Activated CD4-positive, alpha-beta T cell treated with anti-CD3 and anti-CD28 coated beads for 36 hours (primary cell): ENCODE measurements at places on chromosomes 16 and 17. TPM values are rescaled to one million over a fixed set of nuclear protein-coding genes. Genes with fewer than 3 reads are reported as not detected.

GRCh38 chr16:29811896-29812665 is at the start of gene PRRT2:
Gene PRRT2, plus strand, starts transcription at chr16:29812193. Its CDS starts 862 bp downstream, at chr16:29813055.
- peak; percentile 77 for DNase-seq

DNA sequence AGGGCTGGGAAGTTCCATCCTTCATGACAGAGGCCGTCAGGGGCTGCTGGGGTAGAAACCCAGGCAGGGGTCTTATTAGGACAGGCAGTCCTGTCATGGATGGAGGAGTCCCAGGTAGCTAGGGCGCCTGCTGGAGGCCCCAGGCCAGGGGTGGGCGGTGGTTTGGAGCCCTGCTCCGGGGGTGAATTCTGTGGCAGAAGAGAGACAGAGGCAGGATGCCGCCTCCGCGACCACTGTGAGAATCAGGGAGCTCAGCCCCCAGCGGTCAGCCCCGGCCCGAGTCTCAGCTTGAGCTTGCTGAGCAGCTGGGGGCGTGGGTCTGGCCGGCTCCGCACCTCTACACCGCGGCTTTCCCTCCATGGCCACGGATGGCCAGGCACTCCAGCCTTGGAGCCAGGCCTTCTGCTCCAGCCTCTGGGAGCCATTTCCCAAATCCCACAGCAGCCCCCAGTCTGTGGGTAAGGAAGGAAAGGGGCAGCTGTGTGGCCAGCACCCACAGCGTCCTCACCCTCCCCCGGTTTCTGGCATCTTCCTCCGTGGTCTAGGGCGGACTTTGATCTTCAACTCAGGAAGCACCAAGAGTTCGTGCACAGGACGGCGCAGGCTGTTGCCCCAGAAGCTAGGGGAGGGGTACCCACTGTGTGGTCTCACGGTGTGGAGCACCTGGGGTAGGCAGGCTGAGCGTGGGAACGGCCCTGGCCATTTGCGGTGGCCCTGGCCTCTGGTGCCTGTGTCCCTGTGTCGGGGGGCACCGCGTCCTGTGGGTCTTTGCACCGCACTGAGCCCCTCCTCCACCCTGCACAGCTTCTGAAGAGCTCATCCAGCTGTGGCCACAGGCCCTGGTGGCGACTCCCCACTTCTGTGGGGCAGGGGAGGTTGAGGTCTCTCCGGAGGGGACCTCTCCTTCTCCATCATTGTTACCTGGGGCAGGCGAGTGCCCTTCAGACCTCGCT is 14.1 kb downstream of the CD7 start:
- peak; percentile 59 for DNase-seq

DNA sequence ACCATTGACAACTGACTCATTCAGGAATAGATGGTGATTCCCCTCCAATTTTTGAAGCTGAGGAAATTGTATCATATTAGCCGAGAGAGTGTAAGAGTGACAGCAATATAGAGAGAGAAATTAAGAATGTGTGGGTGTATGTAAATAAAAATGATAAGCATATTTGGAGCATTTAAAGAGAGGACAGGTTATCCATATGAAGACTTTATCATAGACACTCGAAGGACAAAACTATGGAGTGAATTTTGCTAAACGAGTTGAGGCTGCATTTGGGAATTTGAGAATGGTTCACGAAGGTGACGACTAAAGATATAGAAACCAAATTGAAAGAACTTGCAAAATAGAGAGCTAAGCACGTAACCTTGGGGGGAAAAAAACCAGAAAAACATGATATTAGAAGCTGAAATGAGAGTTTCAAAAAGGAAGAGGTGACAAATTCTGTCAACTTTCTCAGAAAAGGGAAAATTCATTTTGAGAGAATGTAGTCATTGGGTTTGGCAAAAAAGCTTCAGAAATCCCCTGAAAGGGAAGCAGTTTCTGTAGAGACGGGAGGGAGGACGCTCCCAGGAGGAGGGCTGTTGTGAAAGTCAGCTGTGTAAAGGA is 129.7 kb downstream of the KCNJ2 start:
- peak; percentile 8 for DNase-seq

DNA sequence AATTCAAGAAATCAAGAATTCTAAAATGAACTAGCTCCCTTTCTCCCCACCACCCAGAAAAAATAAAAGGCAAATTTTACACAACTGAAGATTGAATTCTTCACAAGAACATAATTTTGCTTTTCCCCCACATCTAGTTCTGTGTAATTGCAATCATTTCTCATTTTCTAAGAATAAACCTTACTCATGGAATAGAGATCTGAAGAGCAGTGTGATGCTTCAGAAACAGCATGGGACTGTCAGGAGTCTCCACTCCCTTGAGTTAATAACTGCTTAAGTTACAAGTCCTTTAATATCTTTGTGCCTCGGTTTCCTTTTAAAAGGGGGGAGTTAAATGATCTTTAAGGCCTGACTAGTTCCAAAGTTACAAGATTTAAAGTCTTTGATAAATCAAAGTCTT is 53.7 kb downstream of the CACNG1 start:
- no peak for DNase-seq

GRCh38 chr17:33689725-33690124 is 396.6 kb upstream of the ASIC2 start:
- DNase-seq: no peak

Gene MYOCD
- not detected for total RNA-seq

DNA sequence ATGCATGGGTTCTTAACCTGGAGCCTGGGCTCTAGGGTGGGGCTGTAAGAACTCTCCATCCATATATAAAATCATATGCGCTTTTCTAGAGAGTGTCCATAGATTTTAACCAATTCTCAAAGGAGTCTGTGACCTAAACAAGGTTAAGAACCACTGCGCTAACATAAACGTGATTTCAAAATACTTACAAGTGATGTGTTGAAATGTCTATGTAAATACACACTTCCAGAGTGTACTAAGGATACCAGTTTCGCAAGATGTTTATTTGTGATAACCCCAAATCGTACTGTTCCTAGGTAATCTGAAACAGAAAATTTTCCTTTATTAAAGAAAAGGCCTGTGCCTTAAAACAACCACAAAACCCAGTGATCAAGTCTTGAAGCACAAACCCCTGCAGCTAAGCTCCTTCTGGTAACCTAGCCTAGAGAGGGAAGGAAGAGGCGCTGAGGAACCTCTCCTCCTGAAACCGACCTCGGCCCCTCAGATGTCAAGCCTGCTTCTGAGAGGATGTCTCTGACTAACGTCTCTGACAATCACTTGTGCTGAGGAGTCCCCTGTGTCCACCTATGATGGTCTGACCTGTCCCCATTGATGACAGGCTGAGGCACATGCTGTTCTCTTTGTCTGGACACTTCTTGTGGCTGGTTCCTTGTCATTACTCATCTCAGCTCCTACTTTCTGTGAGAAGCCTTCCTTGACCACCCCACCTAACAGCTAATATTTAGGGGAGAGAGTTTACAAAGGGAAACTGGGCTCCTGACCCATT is 32.2 kb downstream of the SNN start:
- no peak for DNase-seq

Gene TBC1D16
- 8.3 TPM for total RNA-seq

Gene MYH1
- not detected for total RNA-seq

DNA sequence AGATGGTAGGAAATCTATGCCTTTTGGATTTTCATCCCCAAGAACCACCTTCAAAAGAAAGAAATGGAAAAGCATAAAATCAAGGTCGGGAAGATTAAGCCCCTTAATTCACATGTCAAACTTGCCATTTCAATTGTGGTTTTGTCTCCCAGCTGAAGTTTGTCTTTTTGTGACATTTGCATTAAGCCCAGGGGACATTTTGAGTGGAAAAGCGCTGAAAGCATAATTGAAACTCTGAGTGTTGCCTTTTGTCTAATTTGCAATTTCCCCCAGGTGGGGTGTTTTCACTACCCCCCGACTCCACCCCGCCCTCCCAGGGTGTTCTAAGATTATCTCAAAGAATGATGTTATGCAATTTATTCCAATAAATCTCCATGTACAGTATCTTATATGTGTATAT is 396.2 kb downstream of the CDH13 start:
- no peak for DNase-seq

Gene KRTAP1-5
- not detected for total RNA-seq

Gene SPHK1
- total RNA-seq: 7.4 TPM

DNA sequence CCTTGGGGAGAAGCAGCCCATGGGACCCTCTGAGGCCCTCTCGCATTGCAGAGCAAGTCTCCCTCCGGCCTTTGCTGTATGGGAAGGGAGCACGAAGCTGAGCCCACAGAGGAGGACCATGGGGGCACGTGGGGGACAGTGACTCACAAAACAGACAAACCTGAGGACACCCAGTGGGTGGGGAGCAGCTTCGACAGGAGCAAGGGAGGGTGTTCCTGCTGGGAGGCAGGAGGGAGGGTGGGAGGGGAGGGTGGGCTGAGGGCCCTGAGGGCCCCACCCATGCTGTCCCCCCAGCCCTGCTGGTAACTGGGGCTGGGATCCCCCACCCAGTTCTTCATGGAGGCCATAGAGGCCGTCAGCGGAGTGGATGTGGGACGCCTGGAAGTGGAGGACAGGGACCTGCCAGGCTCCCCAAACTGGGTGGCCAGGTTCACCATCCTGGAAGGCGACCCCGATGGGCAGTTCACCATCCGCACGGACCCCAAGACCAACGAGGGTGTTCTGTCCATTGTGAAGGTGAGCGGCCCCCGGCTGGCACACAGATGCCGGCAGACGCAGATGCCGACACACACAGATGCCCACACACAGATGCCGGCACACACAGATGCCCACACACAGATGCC is 12.5 kb downstream of the SLC22A31 start:
- no peak for DNase-seq

DNA sequence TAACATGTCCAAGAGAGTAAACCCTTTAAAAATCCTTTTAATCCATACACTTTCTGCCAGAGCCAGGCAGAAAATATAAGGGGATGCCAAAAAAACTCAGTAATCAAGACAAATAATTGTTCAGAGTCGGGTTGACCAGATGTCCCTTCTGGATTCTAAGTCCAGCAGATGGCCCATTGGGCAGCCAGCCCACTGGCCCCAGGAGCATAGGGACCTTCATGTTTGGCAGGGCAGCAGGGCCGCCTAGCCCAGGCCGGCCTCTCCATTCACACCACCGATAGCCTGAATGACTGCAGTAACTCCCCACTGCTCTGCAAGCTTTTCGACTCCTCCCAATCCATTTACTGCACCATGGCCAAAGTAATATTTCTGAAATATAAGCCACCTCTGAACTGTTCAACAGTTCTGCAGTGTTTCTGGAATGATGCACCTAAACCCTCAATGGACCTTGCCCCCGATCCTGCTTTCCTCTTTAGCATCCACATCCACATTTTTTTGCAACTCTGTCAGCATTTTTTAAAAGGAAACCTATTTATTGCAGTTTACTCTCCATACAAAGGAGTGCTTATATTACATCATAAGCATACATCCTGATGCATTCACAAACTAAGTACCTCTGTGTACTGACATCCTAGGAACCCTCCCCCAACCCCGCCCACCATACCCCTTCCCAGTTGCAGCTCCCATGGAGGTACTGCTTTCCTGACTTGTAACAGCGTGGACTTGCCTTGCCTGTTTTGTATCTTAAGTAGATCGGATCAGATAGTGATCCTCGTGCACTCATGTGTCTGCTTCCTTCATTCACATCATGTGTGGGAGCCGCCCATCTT is 46.4 kb downstream of the LDHD start:
- DNase-seq: no peak

DNA sequence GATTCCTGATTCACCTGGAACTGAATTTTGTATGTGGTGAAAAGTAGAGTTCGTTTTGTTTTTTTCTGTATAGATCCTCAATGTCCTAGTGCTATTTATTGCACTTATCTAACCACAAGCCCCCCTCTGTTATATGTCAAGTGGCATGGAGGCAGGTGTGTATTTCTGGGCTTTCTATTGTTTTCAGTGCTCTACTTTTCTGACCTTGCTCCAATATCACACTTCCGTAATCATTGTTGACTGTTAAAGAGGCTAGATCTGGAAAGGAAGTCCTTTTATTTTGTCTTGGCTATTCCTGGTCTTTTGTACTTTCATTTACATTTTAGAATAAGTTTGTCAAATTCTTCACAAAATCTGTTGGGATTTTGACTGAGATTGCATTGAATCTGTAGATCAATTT is 26.8 kb upstream of the FBXO47 start:
- no peak for DNase-seq

DNA sequence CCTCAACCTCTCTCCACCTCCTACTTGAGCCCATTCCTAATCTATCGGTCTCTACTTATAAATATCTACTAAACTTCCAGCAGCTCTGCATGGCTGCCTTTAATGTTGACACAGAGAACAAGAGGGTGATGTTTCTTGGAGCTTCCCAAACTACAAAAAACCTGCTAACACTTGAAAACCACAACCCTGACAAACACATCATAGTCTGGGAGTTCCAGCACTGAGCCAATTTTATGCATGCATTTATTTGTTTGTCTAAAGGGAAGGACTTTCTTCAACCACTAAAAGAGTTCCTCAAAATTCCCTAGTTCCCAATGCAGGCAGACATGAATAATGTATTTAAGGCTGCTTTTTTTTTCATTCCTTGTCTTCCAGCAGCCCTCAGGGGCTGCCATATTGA is 331.8 kb upstream of the XYLT1 start:
- no peak for DNase-seq

DNA sequence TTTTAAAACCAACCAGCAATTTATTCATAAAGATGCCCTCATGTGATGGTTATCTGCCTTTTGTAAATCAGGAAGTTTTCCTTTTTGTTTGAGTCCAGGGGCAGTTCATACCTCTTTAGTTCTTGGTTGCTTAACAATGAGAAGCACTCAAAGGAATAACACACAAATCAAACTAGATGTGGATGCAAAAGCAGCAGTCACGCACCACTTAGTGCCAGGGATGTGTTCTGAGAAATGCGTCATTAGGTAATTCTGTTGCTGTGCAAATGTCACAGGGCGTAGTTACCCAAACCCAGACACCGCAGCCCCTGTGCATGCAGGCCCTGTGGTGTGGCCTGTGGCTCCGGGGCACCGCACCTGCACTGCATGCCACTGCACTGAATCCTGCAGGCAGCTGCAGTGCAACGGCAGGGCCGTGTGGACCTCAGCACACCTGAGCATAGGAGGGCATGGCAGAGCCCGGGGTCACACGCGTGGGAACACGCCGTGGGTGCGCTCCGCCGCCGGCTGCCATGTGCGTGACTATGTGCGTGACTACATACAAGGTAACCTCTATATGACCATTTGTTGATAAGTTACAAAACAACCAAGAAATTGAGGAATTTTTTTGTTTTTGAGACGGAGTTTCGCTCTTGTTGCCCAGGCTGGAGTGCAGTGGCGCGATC is 39.6 kb downstream of the PKD1 start:
- no peak for DNase-seq

GRCh38 chr16:52318302-52319009 is 228.5 kb downstream of the TOX3 start:
- DNase-seq: no peak

- no peak for DNase-seq
These were observed 138.6 kb downstream of the MAP2K6 start for GRCh38 chr17:69552986-69553667.
